ENCODE measurements at places on chromosomes 5 and 9. TPM values are rescaled to one million over a fixed set of nuclear protein-coding genes. Genes with fewer than 3 reads are reported as not detected.

GRCh38 chr9:2597483-2597882 is 24.1 kb upstream of the VLDLR start:
- H3K4me3 ChIP-seq = no peak overlapping the region

DNA sequence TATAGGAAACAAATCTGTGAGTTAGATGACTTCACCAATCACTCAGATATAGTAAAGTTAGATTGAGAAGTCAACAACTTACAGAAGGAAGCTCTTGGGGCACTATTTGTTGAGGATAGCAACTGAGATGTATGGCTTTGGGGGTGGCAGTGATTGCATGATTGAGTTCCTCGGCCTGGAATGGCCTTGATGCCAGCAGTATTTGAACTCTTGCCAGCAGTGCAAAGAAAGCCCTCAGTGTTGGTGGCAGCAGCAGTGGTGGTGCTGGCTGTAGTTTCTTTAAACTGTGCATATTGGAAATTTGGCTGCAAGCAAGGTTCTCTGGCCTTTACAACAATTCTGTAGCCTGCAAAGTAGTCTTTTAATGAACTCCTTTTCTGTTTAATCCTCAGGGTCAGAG is 41.4 kb upstream of the PJA2 start:
- no peak overlapping the region for H3K27ac ChIP-seq
- H3K36me3 ChIP-seq = no peaks in the 10 kb centered on the region
- DNase-seq = no peak
- H3K4me3 ChIP-seq = no peak overlapping the region
- H3K27me3 ChIP-seq = no peaks in the 10 kb centered on the region
- H3K4me1 ChIP-seq = no peaks in the 10 kb centered on the region

- H3K4me3 ChIP-seq = peak overlapping the region; percentile 4
- DNase-seq = no peak
- H3K4me1 ChIP-seq = peaks cover 97% of the 10 kb centered on the region
- no peaks in the 10 kb centered on the region for H3K36me3 ChIP-seq
These were observed 30.4 kb downstream of the IRF1 start for GRCh38 chr5:132459983-132460838.

DNA sequence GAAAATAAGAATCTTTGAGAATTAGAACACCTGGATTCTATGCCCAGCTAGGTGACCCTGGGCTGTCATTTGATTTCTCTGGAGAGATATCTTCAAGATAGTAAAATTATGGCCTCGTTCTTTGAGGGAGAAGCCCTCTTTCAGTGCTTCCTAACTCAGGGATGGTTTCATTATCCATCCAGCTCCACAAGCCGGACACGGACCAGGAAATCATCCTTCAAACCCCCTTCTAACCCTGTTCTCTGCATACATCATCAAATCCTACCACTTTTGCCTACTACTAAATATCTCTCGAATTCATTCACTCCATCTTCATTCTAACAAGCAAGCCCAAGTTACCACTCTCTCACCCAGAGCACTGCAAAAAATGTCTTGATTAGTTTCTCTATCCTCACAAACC is 57.2 kb downstream of the MAPKAP1 start:
- no peaks in the 10 kb centered on the region for H3K36me3 ChIP-seq
- H3K27me3 ChIP-seq = no peaks in the 10 kb centered on the region
- H3K4me1 ChIP-seq = peaks cover 14% of the 10 kb centered on the region
- H3K4me3 ChIP-seq = no peak overlapping the region

GRCh38 chr5:168312606-168313295 is 21.3 kb downstream of the WWC1 start:
- no peak overlapping the region for H3K27ac ChIP-seq
- DNase-seq = no peak
- H3K27me3 ChIP-seq = no peaks in the 10 kb centered on the region
- no peaks in the 10 kb centered on the region for H3K36me3 ChIP-seq
- no peak overlapping the region for H3K4me3 ChIP-seq

- H3K4me3 ChIP-seq = no peak overlapping the region
- H3K36me3 ChIP-seq = peaks cover 14% of the 10 kb centered on the region
These were observed 40.3 kb downstream of the UBE2D2 start for GRCh38 chr5:139601429-139601828.

DNA sequence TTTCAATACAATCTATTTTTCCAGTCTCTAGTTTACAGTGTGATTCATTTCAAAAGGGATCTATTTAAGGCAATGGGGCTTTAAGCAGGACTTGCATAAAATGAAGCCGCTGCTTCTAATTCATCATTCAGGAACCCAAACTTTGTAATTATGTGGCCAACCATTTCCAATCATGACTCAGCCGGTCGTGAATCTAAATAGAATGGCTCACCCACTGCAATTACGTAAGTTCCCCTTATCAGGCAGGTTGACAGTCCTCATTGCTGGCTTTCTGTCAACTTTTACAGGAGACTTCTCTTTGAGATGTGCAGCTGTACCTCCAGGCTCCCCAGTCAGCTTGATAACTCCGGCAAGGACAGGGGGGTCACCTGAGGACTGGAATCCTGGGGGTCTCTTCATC is 152.8 kb upstream of the DAP start:
- H3K36me3 ChIP-seq = no peaks in the 10 kb centered on the region
- no peak for DNase-seq
- no peak overlapping the region for H3K4me3 ChIP-seq
- no peaks in the 10 kb centered on the region for H3K4me1 ChIP-seq

GRCh38 chr9:26677965-26678706 is 214.5 kb downstream of the CAAP1 start:
- no peaks in the 10 kb centered on the region for H3K27me3 ChIP-seq
- H3K4me1 ChIP-seq = no peaks in the 10 kb centered on the region
- no peak for DNase-seq
- no peak overlapping the region for H3K4me3 ChIP-seq
- no peak overlapping the region for H3K27ac ChIP-seq
- H3K36me3 ChIP-seq = no peaks in the 10 kb centered on the region

GRCh38 chr5:71825992-71826391 is 106.9 kb downstream of the CARTPT start:
- no peak for DNase-seq
- H3K27ac ChIP-seq = no peak overlapping the region
- H3K27me3 ChIP-seq = no peaks in the 10 kb centered on the region
- no peaks in the 10 kb centered on the region for H3K36me3 ChIP-seq
- no peak overlapping the region for H3K4me3 ChIP-seq
- no peaks in the 10 kb centered on the region for H3K4me1 ChIP-seq

DNA sequence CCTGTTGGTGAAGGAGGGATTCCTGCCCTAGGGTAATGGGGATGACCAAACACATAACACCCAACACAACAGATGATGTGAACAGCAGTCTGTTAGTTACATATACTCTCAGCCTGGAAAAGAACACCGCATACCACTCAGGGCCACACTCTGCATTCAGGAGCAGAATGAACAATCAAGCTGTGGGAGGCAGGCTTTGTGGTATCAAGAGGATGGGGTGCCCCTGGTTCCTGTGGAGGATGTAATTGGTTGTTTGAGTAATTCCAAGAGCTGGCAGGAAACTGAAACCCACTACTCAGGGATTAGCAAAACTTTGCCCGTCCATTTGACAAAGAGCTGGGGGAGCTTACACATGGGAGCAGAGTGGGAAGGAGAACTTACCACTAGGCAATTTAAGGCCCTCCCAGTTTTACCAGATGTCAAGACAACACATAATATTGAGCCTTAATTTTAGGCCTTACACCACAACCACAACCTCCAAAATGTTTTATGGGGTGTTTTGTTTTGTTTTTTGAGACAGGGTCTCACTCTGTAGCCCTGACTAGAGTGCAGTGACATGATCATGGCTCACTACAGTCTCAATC is 15.6 kb upstream of the PRKAA1 start:
- no peaks in the 10 kb centered on the region for H3K36me3 ChIP-seq
- no peak overlapping the region for H3K27ac ChIP-seq
- no peaks in the 10 kb centered on the region for H3K27me3 ChIP-seq
- no peak overlapping the region for H3K4me3 ChIP-seq
- no peaks in the 10 kb centered on the region for H3K4me1 ChIP-seq

DNA sequence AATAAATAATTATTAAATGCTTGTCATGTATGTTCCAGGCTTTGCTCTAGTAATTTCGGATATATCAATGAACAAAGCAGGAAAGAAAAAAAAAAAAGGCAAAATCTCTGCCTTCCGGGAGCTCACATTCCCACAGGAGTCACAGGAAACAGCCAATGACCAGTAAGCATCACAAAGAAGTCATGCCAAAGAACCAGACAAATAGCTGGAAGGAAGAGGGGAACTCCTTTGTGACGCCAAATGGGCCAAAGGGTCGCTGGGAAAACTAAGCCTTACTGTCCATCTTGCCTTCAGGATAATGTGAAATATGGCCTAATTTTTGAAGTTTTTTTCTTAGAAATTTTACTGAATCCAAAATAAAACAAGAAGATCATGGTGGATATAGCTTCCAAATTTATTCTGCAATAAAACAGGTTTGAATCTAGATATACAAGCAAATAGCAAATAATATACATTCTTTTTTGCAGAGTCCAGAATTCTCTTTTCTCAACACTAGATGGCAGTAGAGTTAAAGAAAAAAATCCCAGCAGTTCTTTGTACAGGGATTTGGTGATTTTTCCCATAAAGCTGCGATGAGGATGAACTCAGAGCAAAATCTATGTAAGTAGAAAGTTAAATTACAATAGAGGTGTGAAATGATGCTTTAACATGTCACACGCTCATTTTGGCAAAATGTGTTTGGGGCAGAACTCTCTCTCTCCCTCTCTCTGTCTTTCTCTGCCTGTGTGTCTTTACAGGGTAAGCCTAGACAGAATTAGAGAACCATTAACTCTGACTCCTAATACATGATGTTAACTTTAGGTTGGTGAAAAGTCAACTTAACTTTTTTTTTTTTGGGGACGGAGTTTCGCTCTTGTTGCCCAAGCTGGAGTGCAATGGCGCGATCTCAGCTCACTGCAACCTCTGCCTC is 60.0 kb upstream of the TUT7 start:
- H3K27ac ChIP-seq = no peak overlapping the region
- DNase-seq = no peak
- no peaks in the 10 kb centered on the region for H3K4me1 ChIP-seq

GRCh38 chr5:150123542-150123941 is 32.1 kb downstream of the PDGFRB start:
- H3K4me3 ChIP-seq = no peak overlapping the region
- no peaks in the 10 kb centered on the region for H3K27me3 ChIP-seq
- no peak for DNase-seq
- H3K27ac ChIP-seq = no peak overlapping the region
- H3K4me1 ChIP-seq = no peaks in the 10 kb centered on the region

DNA sequence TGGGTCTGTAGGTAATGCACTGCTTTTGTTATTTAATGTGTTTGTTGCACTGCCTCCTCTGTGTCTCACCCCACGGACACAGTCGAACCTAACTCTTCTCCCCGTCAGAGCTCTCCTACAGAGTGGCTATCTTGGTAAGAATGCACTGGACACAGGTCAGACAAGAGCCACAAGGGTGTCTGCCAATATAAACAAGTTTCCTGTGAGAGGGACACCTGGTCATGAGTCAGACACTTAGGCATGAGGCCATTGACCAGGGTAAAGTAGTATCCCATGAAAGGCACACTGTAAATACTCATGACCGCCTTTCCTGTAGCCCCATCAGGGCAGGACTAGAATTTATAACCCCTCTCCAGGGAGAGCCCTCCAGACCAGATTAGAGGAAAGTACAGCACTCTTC is 115.5 kb downstream of the SLC12A2 start:
- no peak for DNase-seq

GRCh38 chr5:38258319-38259061 is at the start of gene EGFLAM:
EGFLAM (plus strand) TSS chr5:38258559; CDS start chr5:38258755, 196 bp downstream.
- no peak for DNase-seq
- H3K4me1 ChIP-seq = no peaks in the 10 kb centered on the region
- H3K4me3 ChIP-seq = no peak within 1 kb of the TSS
- H3K36me3 ChIP-seq = no peaks in the 10 kb centered on the region
- H3K27me3 ChIP-seq = peaks cover 11% of the 10 kb centered on the region

- H3K36me3 ChIP-seq = no peaks in the 10 kb centered on the region
- H3K27ac ChIP-seq = no peak overlapping the region
- H3K27me3 ChIP-seq = peaks cover 62% of the 10 kb centered on the region
- H3K4me1 ChIP-seq = peaks cover 26% of the 10 kb centered on the region
These were observed 1.3 kb downstream of the NR2F1-AS1 start for GRCh38 chr5:93579692-93580062.

DNA sequence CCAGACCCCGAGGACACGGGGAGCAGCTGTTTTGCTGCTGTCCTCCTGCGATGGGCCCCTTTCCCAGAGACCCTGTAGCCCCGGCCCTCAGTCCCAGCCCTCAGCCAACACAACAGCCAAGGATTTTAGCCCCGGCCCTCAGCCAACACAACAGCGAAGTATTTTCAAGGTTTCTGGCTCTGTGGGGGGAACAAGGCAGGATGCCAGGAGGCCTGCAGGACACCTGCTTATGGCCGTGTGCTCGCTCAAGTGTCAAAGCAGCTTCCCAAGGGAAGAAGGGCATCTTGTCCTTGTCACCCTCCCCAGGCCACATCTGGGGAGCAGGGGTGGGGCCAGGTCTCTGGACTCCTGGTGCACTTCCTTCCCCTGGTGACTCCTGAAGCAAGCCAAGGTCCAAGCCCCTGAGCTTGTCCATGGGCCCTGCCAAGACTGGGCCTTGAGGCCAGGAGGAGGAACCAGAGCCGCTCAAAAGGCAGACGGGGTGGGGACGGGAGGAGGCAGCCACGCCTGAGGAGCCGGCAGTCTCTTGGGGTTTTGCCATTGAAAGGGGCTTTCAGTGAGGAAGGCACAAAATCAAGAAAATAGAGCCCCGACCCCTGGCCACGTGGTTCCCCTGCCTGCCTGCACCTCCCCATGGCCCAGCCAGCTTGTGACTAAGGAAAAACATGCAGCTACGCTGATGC is 10.8 kb downstream of the KCNT1 start:
- no peak overlapping the region for H3K27ac ChIP-seq
- no peak for DNase-seq

DNA sequence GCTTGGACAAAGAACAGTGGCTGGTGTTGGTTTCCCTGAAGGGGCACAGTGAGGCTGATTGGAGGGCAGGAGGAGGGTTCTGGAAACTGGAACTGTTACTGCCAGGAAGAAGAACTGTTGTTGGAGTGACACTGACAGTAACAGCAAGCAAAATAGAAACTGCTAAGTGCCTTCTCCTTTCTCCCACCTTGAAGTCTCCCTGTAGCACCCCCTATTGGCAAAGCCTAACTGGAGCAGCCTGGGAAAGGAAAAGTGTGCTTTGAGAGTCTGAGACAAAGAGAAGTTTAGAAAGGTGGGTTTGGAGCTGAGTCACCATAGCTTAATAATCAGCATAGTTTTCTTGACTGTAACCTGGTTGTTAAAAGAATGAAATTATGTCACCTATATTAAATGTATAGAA is 2.5 kb upstream of the TMEM174 start:
- H3K27me3 ChIP-seq = no peaks in the 10 kb centered on the region
- no peaks in the 10 kb centered on the region for H3K36me3 ChIP-seq
- DNase-seq = no peak
- H3K27ac ChIP-seq = no peak overlapping the region
- H3K4me1 ChIP-seq = no peaks in the 10 kb centered on the region
- no peak overlapping the region for H3K4me3 ChIP-seq

- H3K4me3 ChIP-seq = no peak overlapping the region
- peaks cover 9% of the 10 kb centered on the region for H3K4me1 ChIP-seq
- no peaks in the 10 kb centered on the region for H3K27me3 ChIP-seq
- no peaks in the 10 kb centered on the region for H3K36me3 ChIP-seq
- H3K27ac ChIP-seq = no peak overlapping the region
These were observed 142.8 kb upstream of the IFNE start for GRCh38 chr9:21624675-21625644.

The EXOSC3 gene
- 27.8 TPM for total RNA-seq

The CCL27 gene
- not detected for total RNA-seq

The NUDT12 gene
- total RNA-seq = 1.7 TPM

The ENTPD8 gene
- not detected for total RNA-seq

The NXNL2 gene
- total RNA-seq = not detected

The LRRTM2 gene
- not detected for total RNA-seq

The LHX3 gene
- total RNA-seq = not detected

The DIRAS2 gene
- not detected for total RNA-seq

The ZDHHC11B gene
- total RNA-seq = 5.5 TPM

The AFAP1L1 gene
- total RNA-seq = not detected

The CCDC69 gene
- 104 TPM for total RNA-seq

The SPINK13 gene
- total RNA-seq = not detected

The KLF4 gene
- 20.1 TPM for total RNA-seq
